Activated CD4-positive, alpha-beta T cell treated with anti-CD3 and anti-CD28 coated beads, Interleukin-2, amount 10 ng/mL, durations not matched to agents 7 days and 5 days (primary cell): ENCODE measurements at places on chromosomes 4 and X.
A peak's percentile ranks its signal among the peaks of the same experiment; 100 is the strongest.

DNA sequence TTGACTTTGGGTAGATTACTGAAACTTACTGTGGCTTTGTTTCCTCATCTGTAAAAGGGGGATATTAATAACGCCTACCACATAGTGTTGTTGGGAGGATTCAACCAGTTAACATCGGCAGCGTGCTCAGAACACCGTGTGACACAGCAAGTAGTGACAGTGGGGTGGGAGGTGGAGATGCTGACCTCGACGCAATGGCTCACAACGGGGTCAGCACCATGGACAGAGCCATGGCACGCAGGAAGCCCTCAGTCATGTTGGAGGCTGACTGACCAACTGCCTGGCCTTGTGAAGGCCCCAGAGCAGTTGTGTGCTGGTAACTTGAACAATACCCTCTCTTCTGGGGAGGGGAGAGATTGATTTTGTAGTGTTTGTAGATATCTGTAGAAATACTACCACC, 93.2 kb downstream of the WFS1 start:
- DNase-seq = peak; percentile 53

DNA sequence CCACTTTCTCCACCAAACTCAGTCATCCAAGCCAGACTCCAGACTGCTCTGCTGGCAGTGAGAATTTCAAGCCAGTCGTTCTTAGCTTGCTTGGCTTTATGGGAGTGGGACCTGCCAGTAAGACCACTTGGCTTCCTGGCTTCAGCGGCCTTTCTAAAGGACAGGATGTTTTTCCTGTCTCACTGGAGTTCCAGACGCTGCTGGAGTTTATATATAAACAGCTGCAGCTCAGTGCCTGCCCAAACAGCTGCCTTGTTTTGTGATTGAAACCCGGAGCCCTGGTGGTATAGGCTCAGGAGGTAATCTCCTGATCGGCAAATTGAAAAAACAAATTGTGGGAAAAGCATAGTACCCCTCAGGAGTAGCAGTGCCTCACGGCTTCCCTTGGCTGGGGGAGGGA, 1165.8 kb upstream of the ADGRL3 start:
- no peak for DNase-seq

DNA sequence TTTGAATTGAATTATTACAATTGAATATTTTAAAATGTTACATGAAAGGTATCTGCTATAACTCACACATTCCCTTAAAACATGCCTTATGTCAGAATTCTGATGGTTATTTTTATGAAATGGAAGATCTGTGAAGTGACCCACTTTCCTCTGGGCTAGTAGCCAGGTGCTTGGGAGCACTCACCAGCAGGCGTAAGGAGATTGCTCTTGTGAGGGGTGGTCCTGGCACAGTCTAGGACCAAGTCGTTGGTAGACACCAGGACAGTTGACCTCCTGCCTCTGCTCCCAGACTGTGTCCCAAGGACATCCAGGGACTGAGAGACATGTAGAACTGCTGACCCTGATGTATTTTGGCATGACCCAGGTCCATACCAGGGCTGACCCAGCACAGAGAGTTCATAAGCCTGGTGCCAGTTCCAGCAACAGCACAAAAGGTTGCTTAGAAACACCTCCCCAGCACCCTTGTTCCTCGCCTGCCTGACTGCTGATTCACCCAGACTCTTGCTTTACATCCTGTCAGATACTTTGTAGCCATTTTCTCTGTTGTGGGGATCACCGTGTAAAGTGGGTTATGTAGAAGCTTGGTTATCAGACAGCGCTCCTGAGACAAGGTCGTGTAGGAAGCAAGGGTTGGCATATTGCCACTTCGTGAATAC, 48.5 kb downstream of the NELFA start:
- no peak for DNase-seq

GRCh38 chr4:148344352-148344751, 97.9 kb downstream of the NR3C2 start:
- no peak for DNase-seq
